ENCODE measurements at places on chromosomes 4 and X.

DNA sequence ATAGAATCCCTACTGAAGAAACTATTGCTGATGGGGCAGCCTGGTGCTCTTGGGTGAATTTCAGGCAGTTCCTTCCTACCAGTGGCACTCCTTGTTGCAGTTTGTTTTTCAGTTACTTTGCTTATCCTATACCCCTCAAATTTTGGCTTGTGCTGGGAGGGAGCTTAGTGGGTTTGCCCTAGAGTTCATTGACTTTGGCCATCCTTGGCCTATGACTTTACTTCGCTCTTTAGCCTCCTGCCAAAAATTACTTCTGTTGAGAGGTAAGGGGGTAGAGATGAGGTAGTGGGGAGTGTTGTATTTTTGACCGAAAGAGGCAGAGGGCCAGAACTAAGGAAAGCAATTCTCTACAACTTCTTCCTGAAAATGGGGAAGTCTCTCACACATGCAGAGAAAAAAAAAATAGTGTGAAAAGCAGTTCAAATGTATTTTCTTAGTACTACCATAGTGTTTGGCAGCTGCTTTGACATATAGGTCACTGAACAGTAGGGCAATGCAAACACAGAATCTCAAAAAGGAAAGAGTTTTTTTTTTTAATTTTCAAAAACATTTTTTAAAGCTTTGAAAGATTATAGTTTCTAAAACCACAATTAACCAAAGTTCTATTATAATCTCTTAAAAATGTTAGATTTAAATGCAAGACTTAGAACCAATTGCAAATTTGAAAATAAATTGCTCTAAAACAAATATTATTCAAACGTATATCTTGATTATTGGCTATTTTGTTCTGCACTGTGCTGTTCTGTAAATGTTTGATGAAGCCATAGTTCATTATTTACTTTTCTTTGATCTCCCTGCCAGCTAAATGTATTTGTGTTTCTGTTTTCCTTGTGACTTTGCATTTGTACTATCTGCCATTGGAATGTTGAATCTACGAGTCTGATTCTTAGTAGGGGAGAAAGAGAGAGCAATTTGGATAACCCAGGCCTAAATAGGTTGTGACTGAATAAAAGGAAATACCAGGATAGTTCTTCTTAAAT lies 73.6 kb downstream of the DCK start:
- DNase-seq: no peak

- no peak for DNase-seq
Observed at GRCh38 chrX:72105436-72105835, 26.3 kb downstream of the RTL5 start.

- DNase-seq: peak; percentile 59
Observed at GRCh38 chr4:150078041-150078578, at the start of gene DCLK2. Gene DCLK2 (plus strand): TSS chr4:150078445. CDS start chr4:150079028, 583 bp downstream.

GRCh38 chr4:54525602-54526001 lies 132.2 kb upstream of the KIT start:
- no peak for DNase-seq

GRCh38 chrX:65586491-65586890 lies 51.9 kb upstream of the LAS1L start:
- no peak for DNase-seq

DNA sequence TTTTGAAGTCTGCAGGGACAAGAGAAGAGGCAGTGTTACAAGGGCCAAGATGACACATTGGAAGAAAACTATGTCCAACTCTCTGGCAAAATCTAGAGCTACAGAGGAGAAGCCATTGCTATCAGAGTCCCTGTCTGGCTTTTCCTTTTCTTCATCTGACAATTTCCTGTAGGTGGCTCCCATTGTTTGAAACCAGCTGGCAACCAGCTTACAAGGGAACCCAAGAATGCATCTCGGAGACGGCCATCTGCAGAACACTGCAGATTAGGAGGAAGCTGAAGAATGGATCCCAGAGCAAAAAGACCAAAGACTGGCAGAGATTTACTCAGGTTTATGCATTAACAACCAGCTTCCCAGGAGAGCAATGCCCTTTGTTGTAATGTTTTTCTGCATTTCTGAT lies 216.2 kb upstream of the CTSO start:
- DNase-seq: no peak

- DNase-seq: no peak
Observed at GRCh38 chr4:133156096-133156495, 7.0 kb downstream of the PCDH10 start.

- no peak for DNase-seq
Observed at GRCh38 chr4:17558941-17559708, 17.9 kb upstream of the LAP3 start.

DNA sequence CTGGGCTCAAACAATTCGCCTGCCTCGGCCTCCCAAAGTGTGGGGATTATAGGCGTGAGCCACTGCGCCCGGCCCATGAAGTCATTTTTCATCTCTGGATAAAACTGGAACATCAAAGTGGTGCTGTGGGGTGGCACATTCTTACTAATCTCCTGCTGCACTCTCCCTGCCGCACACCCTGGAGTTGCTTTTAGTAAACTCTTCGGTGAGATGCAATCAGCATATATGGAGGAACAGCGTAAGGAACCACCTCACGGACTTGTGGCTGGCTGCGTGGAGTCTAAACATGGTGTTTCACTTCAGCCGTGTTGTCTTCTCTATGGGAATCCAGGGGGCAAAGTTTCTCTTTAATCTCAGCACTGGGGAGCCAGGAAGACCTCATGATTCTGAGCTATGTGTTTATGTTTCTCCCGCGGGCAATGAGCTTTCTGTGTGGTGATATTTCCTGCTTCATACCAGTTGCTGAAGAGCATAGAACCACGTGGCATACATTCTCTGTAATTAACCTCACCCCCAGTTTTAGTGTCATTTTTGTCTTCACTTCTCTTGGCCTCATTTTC lies 2.1 kb upstream of the RHOH start:
- no peak for DNase-seq

DNA sequence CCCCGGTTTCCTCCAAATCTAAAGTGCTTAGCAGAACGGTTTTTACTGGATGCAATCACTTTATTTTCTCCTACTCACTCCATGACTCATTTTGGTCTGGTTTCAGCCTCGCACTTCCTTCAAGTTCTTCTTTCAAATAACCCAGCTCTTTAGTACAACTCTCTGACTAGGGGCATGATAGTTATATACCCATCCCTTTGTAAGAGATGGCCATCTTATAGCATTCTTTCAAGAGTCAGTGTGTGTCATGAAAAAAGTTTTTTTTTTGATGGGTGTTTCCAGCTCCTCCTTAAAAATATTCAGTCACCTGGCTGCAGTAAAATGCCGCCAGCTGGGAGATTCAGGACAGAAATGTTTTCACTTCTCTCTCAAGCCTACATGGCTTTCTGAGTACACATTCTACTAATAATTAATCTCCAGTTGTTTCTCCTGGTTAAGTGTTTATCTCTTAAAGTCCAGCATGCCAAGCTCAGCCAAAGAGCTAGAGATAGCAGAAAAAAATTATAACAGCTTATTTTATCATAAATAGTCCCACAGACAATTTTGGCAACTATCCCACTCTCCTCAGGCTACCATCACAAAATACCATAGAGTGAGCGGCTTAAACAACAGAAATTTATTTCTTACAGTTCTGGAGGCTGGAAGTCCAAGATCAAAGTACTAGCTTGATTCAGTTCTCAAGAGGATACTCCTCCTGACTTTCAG lies 139.3 kb downstream of the GASK1B start:
- DNase-seq: peak; percentile 39

DNA sequence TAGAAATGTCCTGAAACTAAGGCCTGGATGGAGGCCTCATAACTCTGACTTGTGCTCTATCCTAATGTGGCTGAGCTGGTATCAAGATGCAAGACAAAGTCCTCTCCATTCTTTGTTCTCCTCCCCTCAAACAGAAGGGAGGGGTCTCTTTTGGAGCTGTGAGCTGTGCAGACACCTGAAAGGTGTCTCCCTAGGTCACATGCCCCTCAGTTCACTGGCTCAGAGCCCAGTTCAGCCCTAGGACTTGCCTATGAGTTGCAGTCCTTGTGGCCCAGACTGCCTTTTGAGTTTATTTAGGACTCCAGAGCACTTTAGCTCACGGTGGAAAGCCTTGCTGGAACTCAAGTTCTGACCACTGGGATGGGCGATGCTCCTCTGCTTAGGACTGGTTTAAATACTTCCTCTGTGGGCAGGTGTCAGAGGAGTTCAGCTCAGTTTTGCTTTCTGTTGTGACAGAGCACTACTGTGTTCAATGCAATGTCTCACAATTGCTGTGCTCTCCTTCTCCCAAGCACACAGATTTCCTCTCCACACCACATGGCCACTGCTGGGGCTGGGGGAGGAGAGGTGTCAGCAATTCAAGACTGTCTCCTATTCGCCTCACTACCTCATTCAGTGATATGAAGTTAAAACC lies 84.8 kb upstream of the ZNF827 start:
- DNase-seq: no peak

- no peak for DNase-seq
Observed at GRCh38 chr4:115824630-115825029, 711.2 kb upstream of the NDST4 start.

- DNase-seq: peak; percentile 32
Observed at GRCh38 chr4:26150948-26151347, 169.9 kb upstream of the RBPJ start.

- no peak for DNase-seq
Observed at GRCh38 chr4:84697615-84698201, 114.8 kb downstream of the CDS1 start.

- no peak for DNase-seq
Observed at GRCh38 chr4:141255016-141255415, 34.3 kb downstream of the ZNF330 start.

DNA sequence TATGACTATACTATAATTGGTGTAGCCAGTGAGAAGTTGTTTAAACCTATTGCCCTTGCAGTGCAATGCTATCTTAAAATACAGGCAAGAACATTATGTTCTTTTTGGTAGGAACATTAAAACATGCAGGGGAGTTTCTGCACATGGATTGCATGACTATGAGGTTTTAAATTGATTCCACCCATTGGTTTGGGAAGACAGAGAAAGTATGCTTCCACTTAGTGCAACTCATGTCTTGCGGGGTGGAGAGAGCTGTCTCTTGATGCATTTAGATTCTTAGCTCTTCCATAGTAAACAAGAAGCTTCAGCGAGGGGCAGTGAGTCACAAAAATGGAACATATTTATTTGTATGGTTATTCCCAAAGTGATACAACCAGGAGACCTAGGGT lies 39.5 kb upstream of the RASL11B start:
- DNase-seq: no peak

- DNase-seq: no peak
Observed at GRCh38 chr4:579543-580175, 3.6 kb upstream of the TMEM271 start.

- DNase-seq: no peak
Observed at GRCh38 chrX:143701460-143701859, 19.1 kb downstream of the SPANXN2 start.

DNA sequence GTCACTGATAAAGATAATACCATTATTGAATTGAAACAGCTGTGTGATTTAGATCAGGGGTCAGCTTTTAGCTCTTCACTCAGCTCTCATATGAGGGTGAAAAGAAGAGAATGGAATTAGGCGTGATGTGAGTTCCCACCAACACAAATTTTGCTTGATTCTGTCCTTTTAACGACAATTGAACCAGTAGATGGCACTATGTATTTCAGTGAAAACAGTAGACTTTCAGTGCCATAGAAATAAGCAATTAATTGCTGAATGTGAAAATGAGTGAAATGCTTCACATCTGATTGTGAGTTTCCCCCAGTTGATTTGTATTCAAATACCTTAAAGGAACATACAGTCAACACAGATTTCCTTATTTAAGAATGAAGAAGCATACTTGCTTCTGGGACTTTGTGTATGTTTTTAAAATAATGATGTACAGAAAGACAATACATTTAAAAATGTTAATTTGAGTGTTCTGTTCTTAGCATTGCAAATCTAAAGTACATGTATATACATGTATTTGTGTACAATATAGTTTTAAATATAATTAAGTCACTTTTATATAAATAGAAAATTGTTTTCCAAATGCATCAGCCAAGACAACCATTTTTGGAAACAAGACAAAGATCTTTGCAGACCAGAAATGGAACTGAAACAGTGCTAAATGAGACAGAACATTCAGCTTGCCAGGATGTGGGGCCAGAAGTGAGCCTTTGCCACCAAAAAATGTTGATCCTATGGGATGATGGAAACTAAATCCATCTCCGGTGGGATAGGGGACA lies 178.8 kb downstream of the SNCA start:
- DNase-seq: no peak

DNA sequence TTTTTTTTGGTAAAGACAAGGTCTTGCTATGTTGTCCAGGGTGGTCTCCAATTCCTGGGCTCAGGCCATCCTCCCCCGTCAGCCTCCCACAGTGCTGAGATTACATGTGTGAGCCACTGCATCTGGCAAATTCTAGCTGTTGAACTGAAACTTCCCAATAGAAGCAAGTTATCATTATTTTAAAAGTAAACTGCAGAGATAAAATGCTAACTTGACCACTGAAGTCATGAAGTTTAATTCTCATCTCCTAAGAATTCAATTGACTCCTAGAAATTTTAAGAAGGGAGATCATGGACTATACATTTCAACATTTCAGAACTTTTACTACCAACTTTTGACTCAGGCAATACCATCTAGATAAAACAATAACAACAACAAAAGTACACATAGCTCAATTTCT lies 11.7 kb upstream of the EXOSC9 start:
- DNase-seq: no peak

DNA sequence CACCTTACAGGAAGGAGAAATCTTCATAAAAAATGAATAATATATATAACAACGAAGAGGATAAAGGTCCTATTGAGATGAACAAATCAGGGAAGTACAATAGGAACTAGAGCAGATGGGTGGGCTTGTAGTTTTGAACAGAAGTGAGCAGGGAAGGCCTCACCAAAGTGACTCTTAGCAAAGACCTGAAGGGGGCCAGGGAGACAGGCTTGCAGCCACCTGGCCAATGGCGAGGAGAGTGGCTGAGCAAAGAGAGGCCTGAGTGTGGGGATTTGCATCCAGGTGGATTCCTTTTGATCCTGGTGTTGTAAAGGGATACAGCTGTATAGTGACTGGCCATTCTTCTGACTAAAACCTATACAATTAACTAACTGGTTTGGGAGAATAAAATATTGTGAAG lies 354.1 kb downstream of the CAMK2D start:
- no peak for DNase-seq

DNA sequence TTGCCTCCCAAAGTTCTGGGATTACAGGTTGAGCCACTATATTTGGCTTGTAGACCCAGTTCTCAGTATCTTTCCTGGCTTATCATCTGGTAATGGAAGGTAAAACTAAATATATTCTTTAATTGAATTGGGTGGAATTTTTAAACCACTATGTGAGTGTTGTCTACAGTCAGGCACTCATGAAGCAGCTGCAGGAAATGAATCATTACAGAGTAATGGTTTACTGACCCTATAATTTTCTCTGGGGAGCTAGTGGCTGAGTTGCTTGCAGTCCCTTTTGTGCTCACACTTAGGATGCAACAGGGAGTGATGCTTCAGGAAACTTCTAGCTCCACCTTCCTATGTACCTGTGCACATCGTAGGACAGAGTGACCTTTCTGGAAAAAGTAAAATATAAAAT lies 4.1 kb upstream of the UGT2B7 start:
- no peak for DNase-seq

GRCh38 chrX:117002981-117003380 lies 540.2 kb upstream of the CT83 start:
- no peak for DNase-seq

- no peak for DNase-seq
Observed at GRCh38 chr4:153116801-153117200, 87.4 kb upstream of the TRIM2 start.

- DNase-seq: no peak
Observed at GRCh38 chr4:3174371-3175338, 74.3 kb upstream of the MSANTD1 start.
